ENCODE measurements at places on chromosomes 4 and X.

DNA sequence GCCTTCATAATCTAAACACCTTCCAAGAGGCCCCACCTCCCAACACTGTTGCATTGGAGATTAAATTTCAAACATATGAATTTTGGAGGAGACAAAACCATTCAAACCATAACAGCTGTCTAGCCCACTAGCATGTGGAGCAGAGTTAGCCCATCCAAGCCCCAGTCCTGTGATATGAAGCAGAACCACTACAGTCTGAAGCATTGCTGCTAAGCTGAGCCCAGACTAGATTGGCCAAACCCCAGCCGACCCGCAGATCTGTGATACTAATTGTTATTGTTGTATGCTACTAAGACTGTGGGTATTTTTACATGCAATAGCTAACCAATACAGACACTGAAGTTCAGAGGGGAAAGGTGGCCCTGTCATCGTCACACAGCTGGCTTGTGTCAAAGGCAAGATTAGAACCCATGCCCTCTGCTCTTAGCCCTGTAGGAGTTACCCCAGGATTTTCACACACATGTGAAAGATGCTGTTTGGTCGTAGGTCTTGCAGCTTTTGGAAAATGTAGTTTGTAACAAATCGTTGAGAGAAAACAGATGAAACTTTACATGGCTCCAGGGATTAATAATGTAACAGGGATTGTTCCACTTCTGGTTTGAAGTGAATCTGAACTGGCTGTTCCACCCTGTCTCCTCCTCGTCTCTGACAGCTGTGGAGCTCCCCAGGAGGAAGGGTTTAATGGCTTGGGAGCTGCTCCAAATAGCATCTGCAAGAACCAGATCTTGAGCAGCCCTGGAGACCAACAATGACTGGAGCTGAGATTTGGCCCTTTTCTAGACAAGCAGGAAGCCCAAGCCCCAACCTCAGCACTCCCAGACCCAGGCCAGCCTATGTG, 517.5 kb downstream of the MID1IP1 start:
- no peak for DNase-seq

DNA sequence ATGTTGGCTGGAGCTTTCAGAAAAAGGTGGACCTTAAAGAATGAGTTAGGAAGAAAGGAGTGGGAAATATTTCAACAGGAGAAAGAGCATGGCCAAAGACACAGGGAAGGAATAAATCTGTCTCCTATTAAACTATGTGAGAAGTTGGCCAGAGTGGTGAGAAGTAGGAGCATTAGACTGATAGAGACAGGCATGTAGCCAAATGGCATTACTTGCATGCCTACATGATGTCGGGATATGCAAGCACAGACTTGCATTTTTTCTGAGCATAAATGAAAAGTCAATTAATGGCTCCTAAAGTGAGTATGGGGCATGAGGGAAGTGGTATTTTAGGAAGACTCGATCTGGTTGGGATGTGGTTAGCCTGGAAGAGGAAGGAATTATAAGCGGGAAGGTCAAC, 279.6 kb upstream of the PITX2 start:
- no peak for DNase-seq

DNA sequence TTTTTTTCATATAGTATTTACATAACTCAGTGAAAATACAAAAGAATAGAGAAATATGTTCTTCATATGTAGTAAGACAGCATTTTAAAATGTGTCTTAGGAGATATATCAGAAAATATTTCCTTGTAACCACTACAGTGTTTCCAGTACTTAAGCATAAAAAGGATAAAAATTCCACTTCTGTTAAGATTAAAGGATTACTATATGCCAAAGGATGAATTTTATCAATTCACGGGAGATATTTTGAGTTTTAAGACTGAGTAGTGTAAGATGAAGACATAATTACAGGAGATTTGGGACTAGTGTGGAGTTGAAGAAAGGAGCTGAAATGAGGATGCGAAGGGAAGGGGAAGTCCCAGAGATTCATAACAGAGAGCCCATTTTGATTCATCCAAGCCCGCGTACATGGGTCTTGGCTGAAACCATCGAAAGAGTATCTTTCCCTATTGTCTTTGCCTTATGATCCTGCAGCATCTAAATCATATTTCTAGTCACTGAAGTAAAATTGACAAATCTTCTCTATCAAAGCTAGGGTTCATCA, 58.7 kb downstream of the MAD2L1 start:
- no peak for DNase-seq

GRCh38 chr4:10671799-10672198, 12.8 kb downstream of the CLNK start:
- DNase-seq = no peak

DNA sequence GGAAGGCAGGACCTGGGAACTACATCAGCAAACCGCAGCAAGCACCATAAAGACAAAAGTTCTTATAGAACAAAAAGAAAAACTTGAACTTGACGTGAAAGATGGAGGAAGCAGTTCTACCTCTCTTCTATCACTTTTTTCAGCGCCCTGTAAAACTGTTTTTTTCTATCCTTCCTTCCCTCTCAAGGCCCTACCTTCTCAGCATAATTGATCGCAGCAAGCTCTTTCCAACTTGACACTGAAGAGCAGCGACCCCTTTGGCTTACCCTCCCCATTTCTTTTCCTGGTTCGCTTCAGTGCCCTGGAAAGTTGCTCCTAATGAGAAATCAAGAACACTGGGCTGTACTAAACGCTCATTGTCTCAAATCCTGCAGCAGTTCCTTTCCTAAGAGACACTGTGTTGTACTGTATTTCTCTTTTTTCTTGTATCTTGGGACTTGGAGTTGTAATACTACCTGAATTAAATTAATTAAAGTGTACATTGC, 150.6 kb upstream of the SLC4A4 start:
- DNase-seq = no peak

DNA sequence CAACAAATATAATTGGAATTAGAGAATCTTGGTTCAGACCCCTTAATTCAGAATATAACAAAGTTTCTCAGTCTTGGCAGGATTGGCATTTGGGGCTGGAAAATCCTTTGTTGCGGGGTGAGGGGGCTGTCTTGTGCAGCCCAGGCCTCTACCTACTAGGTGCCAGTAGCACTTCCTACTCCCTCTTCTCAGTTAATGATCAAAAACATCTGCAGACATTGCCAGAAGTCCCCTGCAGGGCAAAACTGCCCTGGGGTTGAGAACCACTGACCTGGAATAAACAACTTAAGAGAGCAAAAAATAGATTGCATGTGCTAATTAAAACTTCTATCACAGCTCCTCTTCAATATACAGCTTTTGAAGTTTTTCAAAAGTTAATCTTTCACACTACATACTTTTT, 36.7 kb upstream of the CXorf38 start:
- DNase-seq = no peak

DNA sequence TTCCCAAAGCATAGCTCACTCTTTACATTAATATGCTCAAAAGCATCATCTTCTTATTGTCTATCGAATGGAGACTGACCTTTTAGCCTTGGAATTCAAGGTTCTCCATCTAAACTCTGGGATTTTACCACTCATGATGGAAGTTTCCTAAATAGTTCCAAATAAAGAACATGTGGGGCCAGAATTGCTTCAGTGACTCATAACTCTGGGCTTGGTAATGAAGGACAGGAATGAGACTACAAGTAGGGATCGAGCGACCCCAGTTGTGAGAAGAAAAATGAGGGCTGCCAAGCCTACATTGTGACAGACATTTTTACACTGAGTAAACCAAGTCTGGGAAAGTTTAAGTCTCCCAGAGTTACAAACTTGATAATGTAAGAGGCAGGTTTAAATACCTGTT, 269.9 kb downstream of the CBLL2 start:
- no peak for DNase-seq

- DNase-seq = no peak
Observed at GRCh38 chrX:109959356-109959871, 43.5 kb upstream of the TMEM164 start.

DNA sequence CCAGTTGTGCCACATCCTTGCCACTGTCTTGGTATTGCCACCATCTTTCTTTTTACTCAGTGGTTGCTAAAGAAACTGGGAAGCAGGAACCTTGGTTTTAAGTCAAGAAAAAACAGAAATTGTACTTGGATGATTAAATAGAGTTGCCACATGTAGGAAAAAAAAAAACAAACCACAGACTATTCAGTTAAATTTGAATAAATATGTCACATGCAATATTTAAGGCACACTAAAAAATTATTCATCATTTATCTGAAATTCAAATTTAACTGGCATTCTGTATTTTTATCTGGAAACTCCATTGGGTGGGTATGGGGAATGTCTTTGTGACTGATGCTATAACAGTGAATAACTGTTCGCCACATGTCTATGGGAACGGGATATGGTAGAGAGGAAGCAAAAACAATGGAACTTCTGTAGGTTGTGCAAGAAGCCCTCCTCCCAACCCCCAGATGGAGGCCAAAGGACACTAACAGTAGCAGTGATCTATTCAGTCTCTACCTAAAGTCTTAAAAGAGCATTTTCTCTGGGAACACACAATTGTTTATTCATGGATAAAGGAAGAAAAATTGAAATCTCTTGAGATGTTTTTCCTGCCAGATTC, 57.0 kb upstream of the PLAC8 start:
- no peak for DNase-seq

- no peak for DNase-seq
Observed at GRCh38 chr4:168586926-168587325, 90.1 kb downstream of the PALLD start.
